ENCODE measurements at places on chromosomes 1 and 21.

GRCh38 chr1:222196288-222196687 is 351.6 kb downstream of the HHIPL2 start:
- no peak for DNase-seq

- no peak for DNase-seq
Measured at GRCh38 chr1:153699768-153700167, 21.3 kb downstream of the NPR1 start.

DNA sequence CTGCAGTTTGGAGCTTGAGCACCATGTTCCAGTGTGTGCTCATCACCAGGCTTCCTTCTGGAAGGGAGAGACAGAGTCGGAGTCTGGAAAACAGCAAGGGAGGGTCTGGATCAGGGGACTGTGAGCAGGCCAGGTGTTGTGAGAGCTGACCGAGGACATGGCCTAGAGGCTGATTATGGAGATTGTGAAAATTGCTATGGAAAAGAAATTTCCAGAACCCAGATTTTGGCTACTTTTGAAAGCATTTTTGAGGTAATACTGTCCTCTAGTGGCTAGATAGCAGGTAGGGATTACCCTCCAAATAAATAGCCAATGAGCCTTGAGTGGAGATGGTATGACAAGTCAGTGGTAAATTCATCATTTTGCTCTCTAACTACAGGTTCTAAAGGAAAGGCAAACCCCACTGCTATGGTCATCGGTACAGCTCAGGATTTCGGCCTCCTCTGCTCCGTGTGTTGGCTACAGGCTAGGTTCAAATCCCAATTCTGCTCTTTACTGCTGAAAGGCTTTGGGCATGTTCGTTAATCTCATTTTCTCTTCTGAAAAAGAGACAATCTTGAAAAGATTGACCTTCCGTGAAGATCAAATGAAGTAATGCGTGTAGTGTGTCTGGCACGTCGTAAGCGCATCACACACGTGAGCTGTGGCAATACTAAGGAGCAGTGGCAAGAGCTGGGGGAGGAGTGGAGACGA is 1.0 kb upstream of the HAO2 start:
- DNase-seq: no peak

- DNase-seq: peak; percentile 41
Measured at GRCh38 chr1:201539561-201540431, 869 bp downstream of the NAV1 start.

- DNase-seq: no peak
Measured at GRCh38 chr1:6037338-6037762, 8.3 kb upstream of the KCNAB2 start.

GRCh38 chr1:248696261-248696660 is 6.3 kb downstream of the OR14I1 start:
- DNase-seq: peak; percentile 23

- DNase-seq: no peak
Measured at GRCh38 chr1:233319272-233319671, 8.3 kb upstream of the MAP3K21 start.

DNA sequence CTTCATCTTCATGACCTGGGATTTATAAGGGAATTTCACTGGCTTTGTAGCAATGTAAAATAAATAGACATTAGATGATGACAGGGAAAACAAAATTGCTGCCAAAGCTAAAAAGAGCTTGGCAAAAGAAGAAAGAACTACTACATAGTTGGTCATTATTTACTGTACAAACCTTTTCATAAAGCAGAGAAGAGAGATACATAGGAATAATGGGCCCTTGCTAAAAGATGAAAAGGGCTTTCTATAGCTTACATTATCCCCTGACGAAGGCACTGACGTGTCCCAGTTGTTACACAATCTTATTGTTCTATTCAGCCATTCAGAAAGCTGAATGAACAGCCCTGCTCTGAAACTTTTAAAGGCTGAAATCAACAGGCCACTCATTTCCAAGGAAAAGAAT is 57.1 kb downstream of the ZC3H11B start:
- DNase-seq: no peak

All from body of pancreas (tissue), 4 donors.